ENCODE measurements at places on chromosomes 13 and 19.

DNA sequence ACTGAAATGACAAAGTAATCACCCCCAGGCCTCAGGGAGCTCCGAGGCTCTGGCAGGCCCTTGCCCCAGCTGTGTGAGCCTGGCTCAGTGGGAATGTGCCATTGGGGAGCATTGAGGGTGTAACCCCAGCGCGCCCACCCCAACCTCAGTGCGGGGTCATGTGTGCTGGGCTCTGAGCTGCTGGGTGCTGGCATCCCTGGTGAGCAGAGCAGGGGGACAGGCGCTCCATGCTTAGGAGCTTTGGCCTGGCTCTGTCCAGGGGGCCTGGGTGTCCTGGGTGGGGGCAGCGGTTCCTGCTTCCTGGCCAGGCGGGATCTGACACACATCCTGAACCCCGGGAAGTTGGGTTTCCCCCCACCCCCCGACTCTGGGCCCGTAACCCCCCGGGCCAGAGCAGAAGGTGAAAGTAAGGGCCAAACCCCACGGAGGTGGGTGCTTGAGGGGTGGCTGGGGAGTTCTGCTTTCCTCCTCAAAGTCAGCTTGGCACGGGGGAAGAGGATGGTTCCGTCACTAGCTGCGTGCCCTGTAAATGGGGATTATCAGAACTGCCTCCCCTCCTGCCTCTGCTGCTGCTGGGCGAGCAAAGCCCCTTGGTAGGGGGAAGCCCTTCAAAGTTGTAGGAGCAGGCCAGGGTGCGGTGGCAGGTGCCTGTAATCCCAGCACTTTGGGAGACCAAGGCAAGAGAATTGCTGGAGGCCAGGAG lies 1.7 kb downstream of the LRP3 start:
- no peak for DNase-seq

- DNase-seq = peak; percentile 40
These were observed 6.1 kb downstream of the BEST2 start for GRCh38 chr19:12757544-12758274.

- DNase-seq = no peak
These were observed 288.5 kb downstream of the NALCN start for GRCh38 chr13:101127741-101128353.

DNA sequence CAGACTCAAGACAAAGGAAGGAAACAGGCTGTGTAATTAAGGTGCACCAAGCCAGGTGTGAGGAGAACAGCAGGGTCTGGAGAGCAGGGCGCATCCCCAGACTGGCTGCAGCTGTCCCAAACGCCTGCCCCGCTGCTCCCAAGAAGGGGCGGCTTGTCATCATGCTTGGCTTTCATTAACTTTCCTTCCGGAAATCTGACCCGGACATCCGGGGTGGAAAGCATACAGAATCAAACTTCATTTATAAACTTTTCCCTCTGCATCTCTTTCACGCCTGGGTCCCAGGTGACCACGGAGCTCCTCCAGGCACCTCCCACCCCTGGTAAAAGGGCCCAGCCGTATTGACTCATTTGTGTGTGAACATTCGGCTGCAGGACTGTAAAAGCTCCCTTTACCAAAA lies 31.7 kb downstream of the TSHZ3 start:
- DNase-seq = no peak

GRCh38 chr19:52451241-52451640 lies 2.1 kb upstream of the ZNF578 start:
- no peak for DNase-seq

GRCh38 chr19:47765523-47766358 lies 12.8 kb upstream of the SELENOW start:
- DNase-seq = peak; percentile 12

GRCh38 chr13:50531917-50532899 lies 311.3 kb downstream of the DLEU7 start:
- no peak for DNase-seq

DNA sequence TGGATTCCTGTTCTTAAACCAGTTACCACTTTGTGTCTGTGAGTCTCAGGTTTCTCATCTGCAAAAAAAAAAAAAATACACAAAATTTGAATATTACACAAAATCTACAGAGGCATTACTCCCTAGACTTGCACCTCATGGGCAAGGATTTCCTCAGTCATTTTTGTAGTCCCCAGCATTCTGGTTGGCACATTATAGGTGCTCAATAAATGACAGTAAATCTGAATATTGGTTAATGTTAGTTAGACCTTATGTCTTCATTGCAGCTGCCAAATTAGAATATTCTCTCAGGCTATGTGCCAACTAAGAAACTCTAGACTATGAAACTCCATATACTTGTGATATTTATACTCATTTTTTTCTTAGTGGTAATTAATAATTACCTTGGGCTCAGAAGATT lies 2.2 kb downstream of the ZNF507 start:
- no peak for DNase-seq

DNA sequence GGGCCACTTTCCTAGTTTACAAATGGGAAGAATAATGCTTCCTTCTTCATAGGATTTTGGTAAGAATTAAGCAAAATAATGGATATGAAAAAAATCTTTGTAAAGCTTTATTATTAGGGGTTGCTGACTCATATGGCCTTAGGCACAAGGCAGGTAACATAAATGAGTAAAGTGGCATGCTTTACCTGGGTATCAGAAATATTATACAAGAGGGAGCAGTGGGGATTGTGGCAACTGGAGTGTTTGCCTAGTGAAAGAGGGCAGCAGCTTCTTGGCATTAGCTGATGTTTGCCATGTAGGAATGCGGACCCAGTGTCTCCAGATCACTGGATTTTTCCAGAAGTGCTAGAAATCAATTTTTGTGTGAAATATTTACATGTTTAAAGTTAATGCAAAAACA lies 19.5 kb downstream of the WDFY2 start:
- DNase-seq = no peak

DNA sequence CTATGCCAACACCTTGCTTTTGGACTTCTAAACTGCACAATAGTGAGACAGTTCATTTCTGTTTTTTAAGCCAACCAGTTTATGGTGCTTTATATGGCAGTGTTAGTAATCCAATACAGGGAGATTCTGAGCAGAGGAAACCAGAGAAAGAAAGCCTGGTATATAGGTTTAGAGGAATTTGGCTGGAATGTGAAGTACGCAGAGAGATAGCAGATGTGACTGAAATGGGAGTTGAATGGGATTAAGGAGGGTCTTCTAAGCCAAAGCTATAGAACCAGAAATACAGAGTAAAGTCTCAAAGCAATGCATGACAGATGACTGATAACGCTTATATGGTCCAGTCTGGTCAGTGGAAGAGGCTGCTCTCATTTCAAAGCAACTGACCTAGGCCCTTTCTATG lies 453.7 kb downstream of the GPC6 start:
- DNase-seq = no peak

DNA sequence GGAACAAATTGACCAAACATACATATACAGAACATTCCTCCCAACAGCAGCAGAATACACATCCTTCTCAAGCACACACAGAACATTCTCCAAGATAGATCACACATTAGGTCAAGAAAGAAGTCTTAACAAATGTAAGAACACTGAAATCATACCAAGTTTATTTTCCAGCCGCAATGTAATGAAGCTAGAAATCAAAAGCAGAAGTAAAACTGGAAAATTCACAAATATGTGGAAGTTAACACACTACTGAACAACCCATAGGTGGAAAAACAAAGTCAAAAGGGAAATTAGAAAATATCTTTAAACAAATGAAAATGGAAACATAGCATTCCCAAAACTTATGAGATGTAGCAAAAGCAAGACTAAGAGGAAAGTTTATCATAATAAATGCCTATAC lies 692.6 kb downstream of the DIAPH3 start:
- DNase-seq = no peak

- no peak for DNase-seq
These were observed 324.4 kb downstream of the NDFIP2 start for GRCh38 chr13:79805317-79805716.

Data from effector CD8-positive, alpha-beta T cell (primary cell).